Stimulated activated CD4-positive, alpha-beta T cell treated with anti-CD3 and anti-CD28 coated beads, TNF-alpha, amount 100 ng/mL, for 1 hour (primary cell): ENCODE measurements at places on chromosomes 11 and 22.

- DNase-seq, result no peak
Observed at GRCh38 chr11:13311570-13311969, 34.0 kb downstream of the BMAL1 start.

- no peak for DNase-seq
Observed at GRCh38 chr11:41522391-41522790, 62.9 kb upstream of the LRRC4C start.

GRCh38 chr11:88246696-88247095, 71.5 kb upstream of the RAB38 start:
- no peak for DNase-seq

GRCh38 chr11:67024410-67024809, 1.5 kb downstream of the SYT12 start:
- peak; percentile 19 for DNase-seq

GRCh38 chr11:108398439-108398838, 68.9 kb downstream of the C11orf65 start:
- no peak for DNase-seq

DNA sequence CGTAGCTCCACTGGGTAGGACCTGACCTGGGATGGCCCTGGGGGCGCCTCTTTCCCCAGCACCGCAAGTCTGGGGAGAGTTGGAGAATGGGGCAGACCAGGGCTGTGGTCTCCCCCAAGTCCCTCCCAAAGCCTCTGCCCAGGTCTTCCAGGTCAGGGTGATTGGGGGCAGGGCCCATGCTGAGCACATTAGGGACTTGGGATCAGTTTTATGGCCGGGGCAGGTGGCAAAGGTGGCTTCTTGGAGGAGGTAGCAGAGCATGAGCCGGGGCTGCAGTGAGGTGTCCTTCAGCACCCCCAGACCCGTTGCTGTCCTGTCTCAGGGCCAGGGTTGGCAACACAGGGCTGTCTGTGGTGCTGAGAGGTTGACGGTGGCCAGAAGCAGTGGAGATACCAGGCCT, 6.0 kb downstream of the RELT start:
- DNase-seq, result no peak

DNA sequence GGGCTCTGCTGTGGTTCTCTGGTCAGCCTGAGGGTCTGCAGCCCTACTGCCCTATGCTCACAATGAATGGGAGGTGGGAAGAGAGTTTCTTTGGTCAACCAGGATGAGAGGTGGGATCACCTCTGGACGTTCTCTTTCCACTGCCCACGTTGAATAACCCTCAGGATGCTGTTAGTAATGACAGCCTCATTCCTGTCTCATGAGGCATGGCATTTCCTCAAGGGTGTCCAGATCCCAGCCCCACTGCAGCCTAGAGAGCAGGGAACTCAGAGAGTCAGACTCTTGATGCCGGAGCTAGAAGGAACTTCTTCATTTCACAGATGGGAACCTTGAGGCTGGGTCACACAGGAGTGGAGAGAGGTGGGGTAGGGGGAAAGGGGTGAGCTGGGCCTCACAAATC, 196.0 kb downstream of the CEP164 start:
- no peak for DNase-seq

GRCh38 chr11:64359712-64360445, 917 bp downstream of the RPS6KA4 start:
- no peak for DNase-seq

GRCh38 chr11:93529707-93530467, 13.3 kb downstream of the SMCO4 start:
- no peak for DNase-seq

DNA sequence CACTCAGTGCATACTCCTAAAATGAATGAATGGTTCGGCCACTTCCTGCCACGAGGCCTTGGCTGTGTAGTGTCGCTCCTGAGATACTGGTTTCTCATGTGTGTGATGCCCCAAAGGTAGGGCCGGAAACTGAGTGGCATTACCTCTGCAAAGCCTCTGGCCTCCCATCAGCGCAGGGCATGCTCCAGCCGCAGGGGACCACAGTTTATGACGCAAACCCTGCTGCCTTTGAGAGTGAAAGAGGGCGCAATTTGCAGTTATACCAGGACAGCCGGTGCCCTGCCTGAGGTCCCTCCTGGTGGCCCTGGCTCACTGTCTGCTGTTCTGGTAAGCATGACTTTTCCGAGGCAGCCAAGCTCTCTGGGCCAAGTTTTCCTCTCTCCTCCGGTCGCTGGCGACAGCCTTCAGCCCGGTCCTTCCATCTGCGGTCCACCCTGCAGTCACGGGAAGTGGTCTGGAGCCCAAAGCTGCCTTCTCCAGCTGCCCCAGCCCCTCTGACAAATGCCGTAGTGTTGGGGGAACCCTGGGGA, 2.4 kb upstream of the FGF3 start:
- no peak for DNase-seq
